Adipocyte (in vitro differentiated cells): ENCODE measurements at places on chromosomes 2 and 18.

GRCh38 chr2:23384551-23385343 lies at the start of gene KLHL29:
Gene KLHL29, plus strand, starts transcription at chr2:23385179. Its CDS starts 177,018 bp downstream, at chr2:23562197.
- peak; percentile 91 for DNase-seq

GRCh38 chr2:47459021-47459420 lies 56.1 kb downstream of the MSH2 start:
- DNase-seq, result no peak

GRCh38 chr2:205475416-205475768 lies 206.9 kb upstream of the NRP2 start:
- no peak for DNase-seq

GRCh38 chr2:191686729-191687128 lies 8.8 kb downstream of the NABP1 start:
- no peak for DNase-seq

GRCh38 chr2:143842836-143843235 lies 677.1 kb downstream of the ZEB2 start:
- no peak for DNase-seq

- no peak for DNase-seq
Observed at GRCh38 chr2:232628466-232629128, 4.8 kb upstream of the EFHD1 start.

- no peak for DNase-seq
Observed at GRCh38 chr2:6937582-6937981, 20.4 kb downstream of the RNF144A start.

DNA sequence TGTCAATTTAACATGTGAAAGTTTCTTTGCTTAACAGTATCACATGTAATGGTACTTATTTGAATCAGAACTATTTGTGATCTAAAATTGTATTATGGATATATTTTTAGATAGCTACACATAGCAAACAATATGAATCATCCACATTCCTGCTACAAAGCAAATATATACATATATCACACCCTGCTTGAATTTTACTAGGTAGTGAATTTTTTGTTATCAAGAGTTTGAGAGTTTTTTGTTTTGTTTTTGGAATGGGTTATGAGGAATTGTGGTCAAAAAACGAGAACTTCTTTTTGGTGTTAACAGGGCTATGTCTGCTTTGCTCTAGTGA lies 635.7 kb downstream of the NRXN1 start:
- no peak for DNase-seq

GRCh38 chr18:9851511-9851910 lies 34.3 kb upstream of the TXNDC2 start:
- peak; percentile 49 for DNase-seq

DNA sequence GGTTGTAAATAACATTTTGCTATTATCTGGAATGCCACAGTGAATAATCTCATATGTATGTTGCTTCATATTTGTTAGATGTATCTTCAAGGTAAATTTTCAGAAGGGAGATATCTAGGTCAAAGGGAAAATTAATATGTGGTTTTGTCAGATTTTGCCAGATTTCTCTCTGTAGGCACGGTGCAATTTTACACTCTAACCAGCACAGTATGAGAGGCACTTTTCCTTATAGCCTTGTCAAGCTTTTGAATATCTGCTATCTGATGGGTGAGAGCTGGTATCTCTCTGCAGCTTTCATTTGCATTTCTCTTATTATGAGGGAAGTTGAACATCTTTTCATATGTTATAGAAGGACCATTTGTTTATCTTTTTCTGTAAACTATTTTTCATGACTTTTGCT lies 175.7 kb upstream of the PGAP1 start:
- no peak for DNase-seq

GRCh38 chr2:207258263-207258991 lies 92.7 kb upstream of the KLF7 start:
- peak; percentile 97 for DNase-seq

DNA sequence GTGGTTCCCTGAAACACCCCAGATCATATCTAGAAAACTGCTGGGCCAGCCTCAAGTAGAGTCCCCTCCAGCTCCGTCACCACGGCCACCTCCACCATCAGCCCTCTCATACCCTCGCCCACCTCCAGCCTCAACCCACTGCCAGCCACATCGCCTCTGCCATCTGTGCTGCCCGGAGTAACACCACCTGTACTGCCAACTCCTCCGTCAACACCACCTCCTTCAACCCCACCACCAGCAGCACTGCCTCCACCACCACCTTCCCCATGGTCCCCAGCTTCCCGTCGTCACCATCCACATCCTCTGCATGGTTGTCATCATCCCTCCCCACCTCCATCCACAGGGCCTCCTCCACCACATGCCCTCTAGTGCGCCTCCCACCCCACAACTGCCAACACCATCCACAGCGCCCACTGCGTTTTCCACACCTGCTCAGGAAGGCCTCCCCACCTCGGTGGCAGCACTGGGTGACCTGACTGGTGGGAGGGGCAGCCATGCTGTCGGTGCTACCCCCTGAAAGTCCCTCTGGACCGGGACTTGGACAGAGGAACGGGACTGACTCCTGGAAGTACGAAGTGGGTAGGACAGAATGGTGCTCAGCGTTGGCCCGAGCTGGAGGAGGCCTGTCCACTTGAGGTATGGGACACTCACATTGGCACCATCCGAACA lies 1.6 kb downstream of the SNED1 start:
- DNase-seq, result no peak
